ENCODE measurements at places on chromosomes 5 and 9. TPM values are rescaled to one million over a fixed set of nuclear protein-coding genes. Genes with fewer than 3 reads are reported as not detected.

Gene FBP1
- 1.9 TPM for total RNA-seq

DNA sequence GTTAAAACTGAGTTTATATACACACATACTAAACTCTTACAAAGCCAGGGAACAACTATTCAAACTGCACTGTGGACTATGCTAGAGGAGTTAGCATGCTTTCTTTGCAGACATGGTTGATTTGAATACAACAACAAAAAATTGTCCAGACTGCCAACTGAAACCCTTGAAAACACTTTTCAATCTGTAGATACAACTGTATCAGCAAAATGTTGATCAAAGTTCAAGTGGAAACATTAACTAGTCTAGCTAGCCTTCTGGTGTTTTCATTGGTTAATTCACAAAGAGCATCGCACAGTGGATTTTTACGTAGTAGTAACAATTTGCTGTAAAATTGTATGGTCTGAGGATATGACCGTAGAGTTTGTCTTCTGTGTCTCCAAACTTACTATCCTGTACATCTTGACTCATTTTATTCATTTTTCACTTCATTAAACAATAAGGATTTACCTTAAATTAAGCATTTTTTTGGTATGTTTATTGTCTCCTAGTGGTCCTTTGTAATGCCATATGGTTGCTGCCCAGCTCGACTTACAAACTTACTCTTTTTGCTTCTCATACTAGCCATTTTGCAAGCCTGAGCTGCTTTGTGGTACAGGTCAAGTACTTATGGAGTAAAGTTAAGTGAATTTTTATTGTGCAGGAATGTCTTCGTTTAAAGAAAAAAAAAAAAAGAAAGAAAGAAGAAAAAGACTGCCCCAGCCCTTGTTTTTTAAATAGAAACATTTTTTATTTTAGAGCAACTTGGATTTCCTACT, 123.4 kb downstream of the ZCCHC7 start:
- peak overlapping the region; percentile 29 for H3K27ac ChIP-seq
- H3K4me3 ChIP-seq, result no peak overlapping the region

DNA sequence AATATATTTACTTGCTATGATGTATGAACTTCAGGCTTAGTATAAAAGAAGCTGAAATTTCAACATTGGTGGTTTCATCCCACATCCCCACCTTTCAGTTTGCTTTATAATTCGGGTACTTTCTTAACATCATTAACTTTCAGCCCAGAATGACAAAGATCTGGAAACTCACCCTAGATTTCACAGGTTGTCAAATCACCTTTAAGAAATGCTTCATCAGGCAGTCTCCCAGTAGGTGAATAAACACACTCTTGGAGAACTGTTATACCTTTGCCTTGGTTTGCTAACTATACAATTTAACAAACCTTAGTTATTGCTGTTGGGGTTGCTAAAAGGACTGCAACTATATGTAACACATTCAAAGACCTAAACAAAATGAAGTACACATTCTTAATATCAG, 54.4 kb downstream of the MLANA start:
- DNase-seq, result no peak
- H3K27me3 ChIP-seq, result no peaks in the 10 kb centered on the region
- H3K36me3 ChIP-seq, result no peaks in the 10 kb centered on the region
- H3K4me1 ChIP-seq, result no peaks in the 10 kb centered on the region
- no peak overlapping the region for H3K27ac ChIP-seq
- no peak overlapping the region for H3K4me3 ChIP-seq

DNA sequence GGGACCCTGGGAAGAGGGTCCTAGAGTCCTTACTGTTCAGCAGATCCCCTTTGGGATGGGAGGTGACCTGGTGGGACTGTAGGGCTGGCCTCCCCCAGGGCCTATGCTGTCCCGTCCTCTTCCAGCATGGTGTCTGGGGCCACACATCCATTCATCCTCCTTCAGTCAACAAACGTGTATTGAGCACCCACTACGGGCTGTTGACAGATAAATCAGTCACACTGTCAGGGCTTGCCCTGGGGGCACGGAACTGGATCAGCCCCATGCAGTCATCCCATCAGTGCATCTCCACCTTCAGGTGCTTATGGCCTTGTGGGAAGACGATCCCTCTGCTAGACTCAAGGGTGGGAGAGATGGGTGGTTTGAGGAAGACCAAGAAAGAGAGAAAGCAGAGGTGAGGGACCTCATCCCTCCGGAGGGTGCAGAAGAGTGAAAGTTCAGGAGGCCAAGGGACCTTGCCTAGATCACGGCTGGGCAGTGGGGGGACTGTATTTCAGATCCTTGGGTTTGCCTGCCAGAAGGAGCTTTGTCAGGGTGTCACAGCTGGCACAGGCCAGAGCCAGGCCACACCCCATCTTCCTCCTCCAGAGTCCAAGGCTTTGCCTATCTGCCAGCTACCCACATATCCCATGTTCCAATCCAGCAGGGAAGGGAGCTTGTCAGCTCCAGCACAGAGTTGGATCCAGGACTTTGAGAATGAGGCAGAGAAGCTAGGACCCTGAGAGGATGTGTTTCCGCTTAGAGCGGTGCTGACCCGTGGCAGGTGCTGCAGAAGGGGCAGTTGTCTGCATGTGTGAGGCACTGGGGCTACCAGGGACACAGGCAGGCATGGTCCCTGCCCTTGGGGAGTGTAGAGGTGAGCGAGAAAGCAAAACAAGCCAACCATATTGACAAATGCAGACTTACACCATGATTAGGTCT, 30.5 kb downstream of the COL27A1 start:
- H3K36me3 ChIP-seq, result peaks cover 5% of the 10 kb centered on the region
- H3K4me3 ChIP-seq, result no peak overlapping the region
- no peaks in the 10 kb centered on the region for H3K27me3 ChIP-seq
- no peaks in the 10 kb centered on the region for H3K4me1 ChIP-seq

DNA sequence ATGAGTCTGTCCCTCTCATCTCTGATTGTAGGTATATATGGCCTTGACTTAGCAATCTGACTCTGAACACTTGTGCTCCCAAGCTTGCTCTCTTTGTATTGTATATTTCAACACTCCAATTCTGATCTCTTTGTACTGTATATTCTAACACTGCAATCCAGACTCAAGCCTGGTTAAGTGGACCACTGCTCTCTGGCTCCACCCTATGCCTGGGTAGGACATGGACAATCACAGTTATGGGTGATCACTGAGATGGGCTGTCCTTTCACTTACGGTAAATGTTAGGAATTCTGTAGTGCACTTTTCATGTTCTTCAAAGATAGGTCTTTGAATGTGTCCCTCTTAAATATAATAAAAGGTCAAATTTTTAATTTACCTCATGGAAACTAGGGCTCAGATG, 165.1 kb downstream of the TLR4 start:
- no peaks in the 10 kb centered on the region for H3K27me3 ChIP-seq
- no peak overlapping the region for H3K27ac ChIP-seq
- H3K36me3 ChIP-seq, result no peaks in the 10 kb centered on the region
